Activated CD4-positive, alpha-beta T cell treated with anti-CD3 and anti-CD28 coated beads for 4 hours (primary cell): ENCODE measurements at places on chromosomes 2 and 18.

DNA sequence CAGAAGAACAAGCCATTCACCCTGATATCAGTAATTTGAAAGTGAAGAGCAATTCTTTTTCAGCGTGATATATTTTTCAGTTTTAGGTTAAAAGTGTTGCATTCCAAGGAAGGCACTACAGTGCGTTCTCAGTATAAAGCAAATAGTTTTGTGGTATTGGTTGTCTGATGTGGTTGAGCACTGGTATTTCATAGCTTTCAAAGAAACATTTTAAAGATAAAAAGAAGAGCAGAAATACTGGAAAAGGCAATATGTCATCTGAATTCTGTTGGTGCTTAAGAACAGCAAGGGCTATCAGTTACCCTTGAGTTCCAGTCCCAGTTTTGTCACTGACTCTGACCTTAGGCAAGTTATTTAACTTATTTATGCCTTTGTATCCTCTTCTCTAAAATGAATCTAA lies 191.6 kb downstream of the BABAM2 start:
- DNase-seq: no peak

GRCh38 chr18:13279181-13280069 lies 60.9 kb downstream of the LDLRAD4 start:
- peak; percentile 54 for DNase-seq

- no peak for DNase-seq
These were observed 1406.6 kb upstream of the ACVR2A start for GRCh38 chr2:146438246-146438645.

DNA sequence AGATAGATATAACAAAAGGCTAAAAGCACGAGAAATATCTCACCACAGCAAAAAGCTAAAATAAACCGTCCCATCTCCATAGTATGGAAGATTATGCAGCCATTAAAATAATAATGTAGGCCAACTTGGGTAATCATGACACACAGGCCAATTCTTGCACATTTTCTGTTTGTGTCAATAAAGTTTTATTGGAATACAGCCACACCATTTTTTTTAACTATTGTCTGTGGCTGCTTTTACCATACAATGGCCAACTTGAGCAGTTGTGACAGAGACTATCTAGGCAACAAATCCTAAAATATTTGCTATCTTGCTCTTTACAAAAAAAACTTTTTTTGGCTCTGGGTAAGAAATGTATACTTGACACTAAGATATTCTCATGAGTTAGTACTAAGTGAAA lies 212.5 kb downstream of the LRRTM4 start:
- no peak for DNase-seq

- DNase-seq: no peak
These were observed 15.5 kb downstream of the PXDN start for GRCh38 chr2:1728821-1729220.

- no peak for DNase-seq
These were observed 18.8 kb downstream of the TMEM87B start for GRCh38 chr2:112073875-112074274.

- no peak for DNase-seq
These were observed 215.7 kb downstream of the SLC4A10 start for GRCh38 chr2:161839926-161840325.

DNA sequence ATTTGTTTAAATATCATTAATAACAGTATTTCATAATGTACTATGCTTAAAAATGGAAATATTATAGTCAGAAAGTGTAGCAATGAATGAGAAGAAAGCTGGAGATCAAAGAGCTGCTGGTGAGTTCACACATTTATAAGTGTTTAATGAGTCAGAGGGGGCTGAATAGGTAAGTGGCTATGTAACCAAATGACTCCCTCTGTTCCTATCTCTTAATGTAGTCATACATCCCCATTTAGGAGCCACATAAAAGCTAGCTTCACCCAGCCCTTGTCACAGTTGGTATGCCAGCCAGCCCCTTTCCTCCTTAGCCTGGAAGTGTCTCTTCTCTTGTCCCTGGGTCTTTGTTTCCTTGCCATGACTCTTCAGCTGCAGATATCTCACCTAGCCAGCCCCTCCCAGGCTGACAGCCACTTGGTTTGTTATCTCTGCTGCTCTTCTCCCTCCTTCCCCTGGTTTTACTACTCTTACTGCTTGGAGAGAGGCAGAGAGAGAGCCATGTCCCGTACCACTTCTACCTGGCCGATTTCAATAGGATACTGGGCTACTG lies 438.6 kb upstream of the HNMT start:
- no peak for DNase-seq

GRCh38 chr18:46946656-46947282 lies 29.4 kb downstream of the KATNAL2 start:
- DNase-seq: peak; percentile 32

- no peak for DNase-seq
These were observed 90.9 kb downstream of the RNF144A start for GRCh38 chr2:7007846-7008741.

DNA sequence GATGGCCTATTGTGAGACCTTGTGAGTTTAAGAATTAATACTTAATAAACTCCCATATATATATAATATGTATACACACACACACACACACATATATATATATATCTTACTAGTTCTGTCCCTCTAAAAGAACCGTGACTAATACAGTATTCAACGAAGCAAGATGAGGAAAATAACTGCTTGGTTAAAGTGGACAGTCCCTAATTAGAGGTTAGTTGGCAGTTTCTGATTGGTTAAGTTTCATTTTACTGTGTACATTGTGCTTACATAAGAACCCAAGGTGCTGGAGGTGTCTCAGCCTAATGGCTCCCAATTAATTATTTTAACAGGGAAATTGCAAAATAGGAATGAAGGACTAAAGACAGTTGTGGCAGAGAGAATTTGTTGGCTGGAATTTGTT lies 132.1 kb downstream of the STRN start:
- DNase-seq: no peak

GRCh38 chr2:196384729-196385128 lies 213.4 kb upstream of the STK17B start:
- no peak for DNase-seq

DNA sequence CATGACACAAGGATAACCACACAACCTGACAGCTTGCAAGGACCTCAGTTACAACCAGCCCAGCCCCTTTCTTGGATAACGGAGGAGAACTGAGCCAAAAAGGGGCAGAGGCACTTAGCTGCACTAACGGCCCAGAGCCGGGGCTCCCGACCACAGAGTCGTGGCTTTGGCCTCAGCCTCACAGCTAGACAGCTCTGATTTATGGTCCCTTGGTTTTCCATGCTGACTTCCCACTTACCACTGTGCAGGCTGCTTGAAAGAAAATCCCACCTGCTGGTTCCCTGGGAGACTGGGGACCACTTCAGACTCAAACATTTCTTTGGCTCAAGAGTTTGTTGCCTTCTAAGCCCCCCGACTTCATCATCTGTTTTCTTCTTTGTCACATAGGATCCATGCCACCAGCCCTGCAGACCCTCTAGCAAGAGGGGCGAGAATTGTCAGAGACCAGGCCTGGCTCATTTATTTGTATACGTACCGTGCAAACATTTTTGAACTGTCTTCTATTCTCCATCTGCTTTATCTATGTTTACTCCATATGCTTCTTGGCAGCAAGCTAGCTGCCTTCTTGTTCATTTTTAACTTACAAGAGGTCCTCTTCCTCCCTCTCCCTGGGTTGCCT lies 352.6 kb upstream of the MYT1L start:
- no peak for DNase-seq

- DNase-seq: no peak
These were observed 48.2 kb downstream of the ADI1 start for GRCh38 chr2:3470856-3471737.

GRCh38 chr2:225574582-225575138 lies 175.2 kb downstream of the NYAP2 start:
- no peak for DNase-seq

- peak; percentile 29 for DNase-seq
These were observed 121.4 kb upstream of the COL5A2 start for GRCh38 chr2:189300916-189301315.

- peak; percentile 13 for DNase-seq
These were observed 944 bp downstream of the RAB3GAP1 start for GRCh38 chr2:135052997-135053474.

- no peak for DNase-seq
These were observed 398.0 kb downstream of the CDH2 start for GRCh38 chr18:27778925-27779324.

DNA sequence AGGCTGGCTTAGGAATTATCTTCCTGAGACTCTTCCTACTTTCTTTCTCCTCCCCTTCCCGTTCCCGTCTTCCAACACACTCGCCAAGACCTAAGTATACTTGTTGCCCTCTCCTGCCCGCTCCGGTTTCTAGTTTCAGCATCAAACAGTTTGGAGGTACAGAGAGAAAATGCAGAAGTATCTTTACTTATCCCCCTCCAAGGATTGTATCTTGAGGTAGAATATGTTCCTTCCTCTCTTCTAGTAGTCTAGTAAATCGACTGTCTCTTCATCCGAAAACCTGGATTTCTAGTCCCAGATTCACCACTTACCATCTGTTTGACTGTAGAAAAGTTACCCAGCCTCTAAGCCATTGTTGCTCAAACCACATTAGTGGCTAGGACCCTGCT lies 755 bp downstream of the EIF4E2 start:
- no peak for DNase-seq

GRCh38 chr2:223787358-223787757 lies 50.0 kb downstream of the AP1S3 start:
- no peak for DNase-seq
